NCI-H187 treated with DMSO at 0.1 percent for 48 hours (cell line): ENCODE measurements at places on chromosomes 7 and 10.

DNA sequence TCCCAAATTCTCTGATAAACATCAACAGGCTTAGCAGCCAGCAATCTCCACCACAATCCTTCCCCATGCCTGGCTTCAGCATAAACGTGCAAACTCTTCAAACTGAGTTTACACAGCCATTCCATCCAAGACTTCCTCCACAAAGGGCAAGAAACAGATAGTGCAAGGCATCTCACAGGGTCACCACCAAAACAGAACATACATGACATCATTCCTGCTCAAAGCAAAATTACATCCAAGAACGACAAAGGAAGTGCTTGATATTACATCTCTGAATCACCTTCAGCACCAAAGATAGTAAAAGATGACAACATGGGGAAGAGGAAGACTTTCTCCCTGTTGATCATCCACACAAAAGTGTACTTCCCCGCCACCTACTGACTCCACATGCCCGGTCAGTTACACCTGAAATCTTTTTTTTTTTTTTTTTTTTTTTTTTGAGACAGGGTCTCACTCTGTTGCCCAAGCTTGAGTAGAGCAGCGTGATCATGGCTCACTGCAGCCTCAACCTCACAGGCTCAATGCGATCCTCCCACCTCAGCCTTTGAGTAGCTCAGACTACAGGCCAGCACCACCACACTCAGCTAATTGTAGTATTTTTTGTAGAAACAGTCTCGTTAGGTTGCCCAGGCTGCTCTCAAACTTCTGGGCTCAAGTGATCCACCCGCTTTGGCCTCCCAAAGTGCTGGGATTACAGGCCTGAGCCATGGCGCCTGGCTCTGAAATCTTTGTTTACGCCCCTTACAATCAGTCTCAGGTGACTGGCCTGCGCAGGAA is 127.5 kb downstream of the PARD3 start:
- DNase-seq = no peak

GRCh38 chr7:47506382-47507339 is 75.2 kb downstream of the TNS3 start:
- no peak for DNase-seq

GRCh38 chr7:28291559-28291958 is 111.0 kb upstream of the JAZF1 start:
- no peak for DNase-seq

GRCh38 chr10:11164803-11165590 is 147.3 kb downstream of the CELF2 start:
- DNase-seq = no peak

DNA sequence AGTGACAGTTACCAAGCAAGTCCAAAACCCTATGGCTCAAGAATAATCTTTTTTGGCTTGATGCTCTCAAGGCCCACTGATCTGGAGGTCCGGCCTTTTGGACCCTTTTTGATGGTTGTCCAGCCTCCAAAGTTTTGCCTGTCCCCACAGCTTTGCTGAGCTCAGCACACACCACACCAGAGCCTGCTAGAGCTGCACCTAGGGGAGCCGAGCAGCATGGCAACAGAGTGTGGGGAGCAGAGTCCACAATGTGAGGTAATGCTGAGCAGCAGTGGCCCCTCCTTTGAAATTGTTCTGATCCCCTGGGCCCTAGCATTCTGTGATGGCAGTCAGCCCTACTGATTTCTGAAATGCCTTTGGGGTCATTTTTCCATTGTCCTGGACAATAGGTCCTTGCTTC is 9.3 kb downstream of the GIMAP7 start:
- no peak for DNase-seq

- no peak for DNase-seq
Observed at GRCh38 chr7:102917436-102918353, 4.9 kb downstream of the LRRC17 start.

DNA sequence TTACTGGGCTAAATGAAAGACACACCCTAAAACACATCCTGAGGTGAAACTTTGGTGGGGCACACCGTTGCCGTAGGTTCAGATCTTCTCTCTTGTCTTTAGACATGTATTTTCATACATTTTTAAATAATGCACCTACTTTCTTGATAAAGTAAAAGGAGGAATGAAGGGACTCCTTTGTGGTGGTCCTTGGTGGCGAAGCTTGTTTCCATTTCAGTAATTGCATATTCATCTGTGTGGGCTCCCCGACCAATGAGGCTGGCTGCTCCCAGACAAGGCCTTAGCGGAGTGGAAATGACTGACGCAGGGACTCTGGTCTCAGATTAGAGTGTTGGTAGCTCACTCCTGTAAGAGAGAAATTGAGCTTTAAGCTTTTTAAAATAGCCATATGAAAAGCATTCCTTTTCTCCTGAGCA is 815 bp downstream of the CCSER2 start:
- no peak for DNase-seq

DNA sequence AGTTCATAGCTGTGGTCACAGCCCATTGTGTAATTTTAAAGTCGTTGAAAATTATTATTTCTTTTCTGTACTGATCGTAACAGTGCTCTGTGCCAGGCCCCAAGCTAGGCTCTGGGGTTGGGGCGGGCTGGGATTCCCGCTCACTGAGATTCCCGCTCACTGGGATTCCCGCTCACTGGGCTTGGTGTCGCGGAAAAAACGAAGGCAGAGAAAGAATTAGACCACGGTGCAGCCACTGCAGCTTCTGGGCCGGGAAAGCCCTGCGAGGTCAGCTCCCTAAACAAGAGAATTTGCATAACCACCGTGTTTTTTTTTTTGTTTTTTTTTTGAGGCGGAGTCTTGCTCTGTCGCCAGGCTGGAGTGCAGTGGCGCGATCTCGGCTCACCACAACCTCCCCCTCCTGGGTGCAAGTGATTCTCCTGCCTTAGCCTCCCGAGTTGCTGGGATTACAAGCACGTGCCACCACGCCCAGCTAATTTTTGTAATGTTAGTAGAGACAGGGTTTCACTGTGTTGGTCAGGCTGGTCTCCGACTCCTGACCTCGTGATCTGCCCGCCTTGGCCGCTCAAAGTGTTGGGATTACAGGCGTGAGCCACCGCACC is 31.2 kb downstream of the FOXK1 start:
- DNase-seq = no peak

- DNase-seq = no peak
Observed at GRCh38 chr7:156497776-156498509, 142.6 kb upstream of the RNF32 start.

GRCh38 chr7:30990673-30991170 is 27.0 kb downstream of the GHRHR start:
- no peak for DNase-seq

DNA sequence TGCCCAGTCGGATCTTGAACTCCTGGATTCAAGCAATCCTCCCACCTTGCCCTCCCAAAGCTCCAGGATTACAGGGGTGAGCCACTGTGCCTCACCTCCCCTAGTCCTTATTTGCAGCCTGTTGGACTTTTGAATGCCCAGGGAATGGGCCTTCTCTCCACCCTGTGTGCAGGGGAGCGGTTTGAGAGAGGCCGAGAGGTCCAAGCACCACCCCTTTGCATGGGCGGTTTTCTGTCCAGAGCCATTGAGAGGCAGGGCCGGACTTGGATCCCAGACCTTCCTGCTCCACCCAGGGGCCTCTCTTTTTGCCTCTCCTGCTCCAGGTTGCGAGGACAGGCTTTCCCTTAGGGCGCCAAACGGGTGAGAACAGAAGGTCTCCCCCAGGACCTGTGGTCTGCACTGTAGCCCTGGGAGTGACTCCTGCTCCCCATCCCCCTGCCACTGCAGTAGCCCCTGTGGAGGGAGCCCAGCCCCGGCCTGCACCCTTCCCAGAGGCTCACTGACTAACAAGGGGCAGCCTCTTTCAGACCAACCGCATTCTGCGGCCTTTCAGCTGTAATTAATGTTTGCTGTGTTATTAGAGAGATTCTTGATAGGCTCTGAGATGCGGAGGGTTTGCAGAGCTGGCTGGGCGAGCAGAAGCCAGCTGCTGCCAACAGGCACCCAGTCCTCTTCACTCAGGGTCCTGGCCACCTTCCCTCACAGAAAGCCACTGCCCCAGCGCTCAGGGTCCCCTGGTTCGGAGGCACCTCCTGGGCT is 57.9 kb downstream of the ELFN1 start:
- DNase-seq = no peak

DNA sequence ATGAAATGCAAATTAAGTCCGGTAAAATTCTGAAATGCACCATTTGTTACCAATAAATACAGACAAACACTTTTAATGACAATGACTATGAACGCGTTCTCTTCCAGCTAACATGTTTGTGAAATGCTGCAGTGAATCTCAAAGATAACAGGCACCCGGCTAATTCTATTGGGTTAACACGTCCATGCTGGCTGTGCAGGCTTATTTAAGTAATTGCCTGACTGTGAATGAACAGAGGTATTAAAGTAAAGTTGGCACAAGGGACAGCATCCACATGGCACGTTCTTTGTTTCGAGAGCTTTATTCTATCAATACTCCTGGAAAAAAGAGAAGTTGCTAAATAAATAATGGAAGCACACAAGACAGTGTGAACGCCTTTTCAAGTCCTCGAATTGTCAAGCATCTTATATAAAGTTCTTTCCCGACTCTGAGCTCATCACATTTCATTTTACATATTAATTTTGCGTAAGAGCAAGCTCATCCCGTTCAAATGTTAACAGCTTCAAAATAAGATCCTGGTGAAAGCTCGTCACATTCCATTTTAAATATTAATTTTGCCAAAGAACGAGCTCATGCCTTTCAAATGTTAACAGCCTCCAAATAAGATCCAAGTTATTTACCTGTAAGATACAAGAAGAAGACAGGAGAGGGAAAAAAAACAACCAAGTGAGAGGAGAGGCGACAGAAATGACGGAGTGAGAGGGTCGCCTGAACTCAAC is 111.3 kb upstream of the RHEB start:
- DNase-seq = no peak

DNA sequence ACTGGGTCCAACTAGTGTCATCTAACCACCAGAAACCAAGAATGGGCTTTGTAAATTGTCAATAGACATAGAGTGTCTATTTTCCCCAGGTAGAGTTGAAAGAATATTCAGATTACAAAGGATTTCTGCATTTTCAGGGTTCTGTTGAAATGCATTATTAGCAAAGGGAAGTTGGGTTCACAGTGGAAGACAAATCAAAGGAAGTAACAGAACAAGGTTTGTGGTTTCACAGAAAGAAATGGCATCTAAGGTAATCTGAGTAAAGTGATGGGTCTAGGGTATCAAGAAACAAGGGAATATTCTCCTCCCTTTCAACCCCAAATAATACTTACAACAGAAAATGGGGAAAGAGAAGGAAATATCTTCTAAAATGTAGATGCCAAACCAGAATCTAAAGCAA is 25.8 kb downstream of the CEP41 start:
- DNase-seq = no peak
